Activated CD4-positive, CD25-positive, alpha-beta regulatory T cell treated with anti-CD3 and anti-CD28 coated beads, Interleukin-2, amount 50 U/mL, for 24 hours (primary cell): ENCODE measurements at places on chromosomes 1 and 21.

DNA sequence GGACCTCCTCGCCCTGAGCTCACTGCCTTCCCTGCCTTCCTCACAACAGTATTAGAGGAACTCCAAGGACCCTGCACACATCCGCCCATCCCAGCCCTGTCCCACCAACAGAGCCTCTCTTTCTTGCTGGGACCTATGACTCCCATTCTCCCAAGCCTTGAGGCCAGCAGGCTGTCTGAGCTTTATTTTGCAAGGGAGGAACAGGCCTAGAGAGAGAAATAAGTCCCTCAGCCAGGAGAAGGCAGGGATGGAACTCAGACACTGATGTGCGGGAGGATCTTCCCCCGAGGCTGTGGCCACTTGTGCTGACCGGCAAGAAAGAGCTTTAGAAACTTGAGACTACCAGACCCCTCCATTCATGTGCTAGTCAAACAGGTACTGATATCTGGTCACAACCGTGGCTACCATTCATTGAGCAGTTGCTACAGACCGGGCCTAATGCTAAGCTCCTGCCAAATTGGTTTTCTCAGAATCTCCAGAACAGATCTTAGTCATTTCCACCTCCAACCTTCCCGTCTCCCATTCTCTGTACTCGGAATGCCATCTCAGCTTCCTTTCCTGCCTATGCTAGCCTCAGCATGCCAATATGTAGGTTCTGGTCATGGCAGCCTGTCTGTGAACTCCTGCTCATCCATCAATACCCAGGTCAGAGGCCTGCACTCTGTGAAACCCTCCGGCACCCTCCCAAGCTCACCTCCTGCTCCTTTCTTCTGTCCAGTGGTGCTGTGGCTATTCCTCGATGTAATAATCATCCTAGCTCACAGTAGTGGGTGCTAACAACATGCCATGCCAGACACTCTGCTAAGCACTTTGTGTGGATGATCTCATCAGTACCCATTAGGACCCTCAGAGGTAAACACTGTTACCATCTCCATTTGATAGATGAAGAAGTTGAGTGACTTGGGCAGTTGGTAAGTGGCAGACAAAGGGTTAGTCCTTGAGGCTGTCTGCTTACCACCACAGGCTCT lies 3.8 kb downstream of the TMEM54 start:
- no peak for ATAC-seq

DNA sequence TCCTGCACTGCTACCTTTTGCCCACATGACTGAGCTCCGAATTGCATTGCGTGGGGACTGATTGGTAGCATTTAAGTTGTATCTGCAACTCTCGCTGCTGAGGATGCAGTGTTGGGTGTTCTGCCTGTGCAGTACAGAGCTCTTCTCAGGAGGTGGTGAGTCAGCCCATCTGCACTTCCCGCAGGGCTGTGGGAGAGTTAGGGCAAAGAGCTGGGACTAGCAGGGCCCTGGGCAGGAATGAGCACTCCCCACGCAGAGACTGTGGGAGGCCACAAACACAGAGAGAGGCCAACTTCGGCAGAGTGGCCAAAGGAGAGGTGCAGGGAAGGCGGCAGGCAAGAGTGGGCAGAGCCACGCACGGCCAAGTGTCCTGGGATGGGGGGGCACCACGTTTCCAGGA lies 244.7 kb downstream of the SIPA1L2 start:
- no peak for ATAC-seq

- no peak for ATAC-seq
Observed at GRCh38 chr1:87715052-87715451, 386.4 kb downstream of the LMO4 start.

DNA sequence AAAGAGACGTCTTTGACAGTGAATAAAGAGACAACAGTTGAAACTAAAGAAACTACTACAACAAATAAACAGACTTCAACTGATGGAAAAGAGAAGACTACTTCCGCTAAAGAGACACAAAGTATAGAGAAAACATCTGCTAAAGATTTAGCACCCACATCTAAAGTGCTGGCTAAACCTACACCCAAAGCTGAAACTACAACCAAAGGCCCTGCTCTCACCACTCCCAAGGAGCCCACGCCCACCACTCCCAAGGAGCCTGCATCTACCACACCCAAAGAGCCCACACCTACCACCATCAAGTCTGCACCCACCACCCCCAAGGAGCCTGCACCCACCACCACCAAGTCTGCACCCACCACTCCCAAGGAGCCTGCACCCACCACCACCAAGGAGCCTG lies 68.5 kb downstream of the TPR start:
- ATAC-seq: no peak

DNA sequence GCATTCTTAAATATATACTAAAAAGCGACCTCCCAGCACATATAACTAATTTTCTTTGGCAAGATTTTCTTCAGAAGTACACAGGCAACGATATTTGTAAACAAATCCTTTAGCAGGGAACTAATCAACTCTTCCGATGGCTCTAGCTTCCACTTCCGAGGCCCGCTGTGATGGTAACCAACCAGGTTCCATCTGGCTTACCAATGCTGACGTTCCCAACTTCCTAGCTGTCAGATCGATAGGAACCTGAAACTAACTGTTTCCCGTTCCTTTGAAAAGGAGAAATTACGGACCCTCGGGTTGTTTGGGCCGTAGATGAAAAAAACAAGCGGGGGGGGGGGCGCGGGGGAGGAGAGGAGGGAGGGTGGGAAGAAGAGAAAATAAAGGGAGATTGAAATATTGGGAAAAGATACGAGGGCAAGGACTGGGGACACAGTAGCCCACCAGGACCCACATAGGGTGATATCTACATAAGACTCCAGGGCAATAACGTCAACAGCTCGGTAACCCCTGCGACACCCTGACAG lies 513 bp downstream of the GTF2B start:
- peak; percentile 18 for ATAC-seq

GRCh38 chr1:7366286-7366954 lies 404.7 kb upstream of the VAMP3 start:
- ATAC-seq: no peak

- no peak for ATAC-seq
Observed at GRCh38 chr1:204261746-204262505, 48.1 kb upstream of the GOLT1A start.

DNA sequence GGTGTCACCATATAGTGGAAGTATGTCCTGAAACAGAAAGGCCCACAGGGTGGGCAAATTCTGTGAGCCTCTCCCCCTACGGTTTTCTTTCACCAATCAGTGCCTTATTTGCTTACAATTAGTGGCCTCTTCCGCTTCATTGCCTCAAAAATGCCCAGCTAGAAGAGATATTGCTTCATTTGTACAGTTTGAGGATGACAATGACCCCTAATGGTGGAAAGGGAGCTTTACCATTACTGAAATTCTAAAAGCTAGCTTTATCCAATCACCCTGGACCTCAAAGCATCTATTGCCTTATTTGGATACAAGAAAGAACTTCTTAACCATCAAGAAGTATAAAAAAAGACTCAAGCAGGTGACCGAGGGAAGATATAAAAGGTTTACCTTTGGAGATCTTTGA lies 49.6 kb downstream of the LRRC71 start:
- ATAC-seq: no peak

- ATAC-seq: no peak
Observed at GRCh38 chr1:162475539-162476185, 22.0 kb upstream of the UHMK1 start.

DNA sequence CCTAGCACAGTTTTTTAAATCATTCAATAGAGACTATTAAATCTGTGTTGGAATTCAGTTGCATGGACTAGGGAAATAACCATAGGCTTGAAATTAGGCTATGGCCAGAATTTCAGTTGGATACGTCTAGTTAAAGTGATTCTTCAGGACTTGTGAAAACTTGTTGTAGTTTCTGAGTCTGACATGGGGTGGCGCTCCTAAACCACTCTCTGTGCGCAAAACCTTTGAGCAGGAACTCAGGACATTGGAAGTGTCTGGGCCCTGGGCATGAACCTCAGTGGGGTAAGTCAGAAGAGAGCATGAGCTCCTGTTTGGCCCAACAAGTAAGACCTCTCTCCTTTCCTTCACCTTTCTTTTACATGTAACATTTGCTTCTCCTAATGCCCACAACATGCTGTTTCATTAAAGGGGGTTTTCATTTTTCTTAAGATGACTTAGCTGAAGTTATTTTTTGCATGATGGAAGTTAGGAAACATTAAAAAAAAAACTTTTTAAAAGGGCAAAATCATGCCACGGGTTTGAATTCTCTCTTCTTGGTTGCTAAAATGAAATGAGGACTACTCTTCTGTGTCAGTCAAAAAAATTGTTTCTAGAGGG lies 17.1 kb upstream of the CCDC190 start:
- ATAC-seq: no peak

- no peak for ATAC-seq
Observed at GRCh38 chr1:159005676-159006075, 4.0 kb upstream of the IFI16 start.

DNA sequence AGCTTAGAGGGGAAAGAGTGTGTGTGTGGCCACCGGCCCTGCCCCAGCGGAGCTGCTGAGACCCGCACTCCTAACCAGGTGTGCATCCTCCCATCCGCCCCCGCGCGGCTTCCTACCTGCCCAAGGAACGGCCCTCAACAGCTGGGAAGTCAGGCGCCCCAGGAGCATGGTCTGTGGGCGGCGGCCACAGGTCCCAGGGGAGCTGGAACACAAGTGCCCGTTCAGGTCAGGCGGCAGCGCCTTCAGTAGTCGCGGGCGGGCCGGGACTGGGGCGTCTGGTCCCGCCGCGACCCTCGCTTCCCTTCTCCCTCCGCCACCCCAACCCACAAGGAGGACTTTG lies 448 bp downstream of the AURKAIP1 start:
- ATAC-seq: no peak

DNA sequence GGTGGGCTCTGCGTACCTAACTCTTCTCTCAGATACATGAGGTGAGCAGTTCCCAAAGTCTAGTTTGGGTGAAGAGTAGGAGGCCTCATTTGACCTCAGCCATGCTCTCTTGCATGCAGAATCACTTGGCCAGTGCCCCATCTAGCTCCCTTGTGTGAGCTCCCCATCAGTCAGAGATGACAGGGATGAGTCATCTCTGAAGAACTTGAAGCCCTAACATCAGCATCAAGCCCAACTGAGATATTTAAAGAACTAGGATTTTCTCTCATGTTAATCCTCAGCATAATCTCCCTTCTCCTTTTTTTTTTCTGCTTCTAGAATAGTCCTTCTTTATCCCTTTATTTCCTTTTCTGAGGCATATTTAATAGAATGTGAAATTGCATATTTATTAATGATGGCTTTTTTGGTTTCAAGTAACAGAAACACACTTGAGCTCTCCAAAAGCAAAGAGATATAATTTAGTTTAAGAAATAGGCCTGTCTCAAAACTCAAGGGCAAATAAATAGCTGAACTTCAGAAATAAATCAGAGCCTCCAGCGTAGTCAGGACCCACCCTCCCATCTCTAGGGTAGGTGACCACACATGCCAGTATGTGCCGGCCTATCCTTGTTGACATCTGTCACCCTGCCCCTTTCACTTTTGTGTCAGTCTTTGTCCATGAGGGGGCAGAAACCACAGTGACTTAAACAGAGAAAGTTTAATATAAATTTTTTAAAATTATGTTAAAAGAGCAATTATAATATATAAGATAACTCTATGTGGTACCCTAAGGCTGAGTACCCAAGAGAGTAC lies 112.3 kb downstream of the TSEN15 start:
- ATAC-seq: no peak

DNA sequence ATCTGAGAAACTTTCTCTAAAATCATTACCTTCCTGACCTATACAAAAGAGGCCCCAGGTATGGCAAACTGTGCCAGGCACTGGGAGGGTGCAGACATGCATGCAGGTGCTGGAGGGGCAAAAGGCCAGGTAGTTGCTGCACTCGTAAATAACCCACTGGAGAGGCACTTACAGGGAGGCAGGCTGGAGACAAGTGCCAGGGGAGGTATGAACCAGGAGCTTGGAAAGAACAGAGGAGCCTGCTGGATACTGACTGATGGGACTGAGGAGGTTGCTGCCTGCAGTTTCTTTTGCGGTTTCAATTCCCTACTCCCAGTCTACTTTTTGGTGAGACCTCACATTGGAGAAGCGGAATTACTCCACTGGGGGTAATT lies 113.9 kb downstream of the DSCAM start:
- no peak for ATAC-seq

- ATAC-seq: no peak
Observed at GRCh38 chr1:233700338-233700737, 86.4 kb downstream of the KCNK1 start.

DNA sequence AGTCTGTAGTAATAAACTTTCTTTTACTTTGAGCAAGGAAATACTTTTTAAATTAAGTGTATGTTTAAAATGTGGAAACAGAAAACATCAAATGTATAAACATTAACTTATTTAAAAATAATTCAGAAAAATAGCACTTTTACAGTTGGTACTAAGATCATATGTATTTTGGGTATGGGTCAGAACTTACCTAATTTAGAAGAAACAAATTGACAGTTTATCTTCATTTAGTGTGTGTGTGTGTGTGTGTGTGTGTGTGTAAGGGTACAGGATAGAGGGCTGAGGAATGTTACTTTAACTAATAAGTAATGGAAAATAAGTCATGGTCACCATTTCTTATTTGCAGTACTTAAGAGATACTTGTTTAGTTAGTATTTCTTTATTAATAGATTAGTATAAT lies 3.3 kb downstream of the MAN1A2 start:
- ATAC-seq: no peak

DNA sequence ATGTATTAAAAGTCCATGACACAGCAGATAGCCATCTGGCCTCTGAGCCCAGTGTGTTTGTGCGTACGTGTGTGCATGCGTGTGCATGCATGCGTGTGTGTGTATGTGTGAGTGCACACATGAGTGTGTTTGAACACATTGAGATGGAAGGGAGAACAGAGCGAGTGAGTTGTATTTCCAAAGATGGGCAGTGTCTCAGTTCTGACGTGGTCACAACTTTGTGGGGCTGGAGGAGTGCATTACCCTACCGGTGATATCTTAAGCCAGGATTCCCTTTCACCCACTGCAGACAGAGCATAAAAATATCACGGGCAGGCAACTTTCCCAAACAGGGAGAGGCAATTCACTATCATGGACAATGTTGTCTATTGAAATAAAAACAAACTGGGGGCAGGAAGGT lies 27.8 kb downstream of the IRF2BP2 start:
- no peak for ATAC-seq

DNA sequence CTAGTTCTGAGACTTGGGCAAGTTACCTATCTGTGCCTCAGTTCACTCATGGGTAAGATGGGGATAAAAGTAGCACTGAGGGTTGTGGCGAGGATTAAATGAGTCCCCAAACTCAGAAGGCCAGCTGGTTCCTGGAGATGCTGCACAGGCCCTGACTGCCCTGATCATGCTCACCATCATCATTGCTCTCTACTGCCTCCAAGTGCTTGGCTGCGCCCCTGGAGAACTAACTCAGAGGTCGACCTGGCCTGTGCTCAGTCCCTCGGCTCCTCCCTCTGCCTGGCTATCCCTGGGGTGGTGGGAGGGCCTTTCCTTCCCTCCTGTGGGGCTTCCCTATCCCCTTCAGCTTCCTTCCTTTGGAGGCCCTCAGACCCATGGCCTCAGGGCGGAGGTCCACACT lies 5.6 kb downstream of the SLC5A9 start:
- ATAC-seq: no peak

GRCh38 chr1:38611664-38612211 lies 247.8 kb downstream of the RRAGC start:
- ATAC-seq: no peak

- no peak for ATAC-seq
Observed at GRCh38 chr1:30809514-30810263, 52.1 kb upstream of the LAPTM5 start.

- ATAC-seq: peak; percentile 46
Observed at GRCh38 chr1:147890177-147890790, 12.3 kb upstream of the GJA8 start.
